ENCODE measurements at places on chromosomes 3 and 15.

GRCh38 chr3:73624821-73625665 lies at the start of gene PDZRN3:
Gene PDZRN3 (minus strand): TSS chr3:73624941.
- DNase-seq, result no peak

DNA sequence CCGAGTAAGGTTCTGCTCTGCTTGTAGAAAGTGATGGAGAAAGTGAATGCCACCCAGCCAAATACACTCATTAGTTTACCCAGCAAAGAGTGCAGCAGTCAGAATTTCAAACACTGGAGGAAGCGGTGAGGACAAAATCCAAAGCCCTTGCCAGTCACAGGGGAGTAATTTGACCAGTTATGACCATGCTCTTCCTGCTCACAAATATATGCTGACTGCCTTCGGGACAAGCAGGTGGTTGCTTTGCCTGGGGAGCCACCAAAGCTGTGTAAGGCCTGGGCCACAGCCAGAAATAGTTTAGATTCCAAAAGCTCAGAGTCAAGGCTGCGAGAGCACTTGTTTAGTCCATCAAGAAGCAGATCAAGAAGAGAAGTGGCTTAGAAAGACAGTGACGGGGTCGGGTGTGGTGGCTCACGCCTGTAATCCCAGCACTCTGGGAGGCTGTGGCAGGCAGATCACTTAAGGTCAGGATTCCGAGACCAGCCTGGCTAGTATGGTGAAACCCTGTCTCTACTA lies 51.0 kb upstream of the ATP13A3 start:
- no peak for DNase-seq

GRCh38 chr15:53581513-53581912 lies 177.9 kb downstream of the WDR72 start:
- DNase-seq, result no peak

DNA sequence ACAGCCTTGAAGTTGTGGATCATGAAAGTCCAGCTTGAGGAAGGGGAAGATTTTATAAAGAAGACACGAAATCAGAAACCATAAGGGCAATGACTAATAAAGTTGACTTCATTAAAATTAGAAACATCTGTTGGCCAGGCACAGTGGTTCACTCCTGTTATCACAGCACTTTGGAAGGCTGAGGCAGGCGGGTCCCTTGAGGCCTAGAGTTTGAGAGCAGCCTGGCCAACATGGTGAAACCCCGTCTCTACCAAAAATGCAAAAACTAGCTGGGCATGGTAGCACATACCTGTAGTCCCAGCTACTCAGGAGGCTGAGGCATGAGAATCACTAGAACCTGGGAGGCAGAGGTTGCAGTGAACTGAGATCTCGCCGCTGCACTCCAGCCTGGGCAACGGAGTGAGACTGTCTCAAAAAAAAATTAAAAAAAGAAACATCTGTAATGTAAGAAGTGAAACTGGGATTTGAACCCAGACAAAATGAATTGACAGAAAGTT lies 7.9 kb upstream of the UBXN7 start:
- DNase-seq, result no peak

DNA sequence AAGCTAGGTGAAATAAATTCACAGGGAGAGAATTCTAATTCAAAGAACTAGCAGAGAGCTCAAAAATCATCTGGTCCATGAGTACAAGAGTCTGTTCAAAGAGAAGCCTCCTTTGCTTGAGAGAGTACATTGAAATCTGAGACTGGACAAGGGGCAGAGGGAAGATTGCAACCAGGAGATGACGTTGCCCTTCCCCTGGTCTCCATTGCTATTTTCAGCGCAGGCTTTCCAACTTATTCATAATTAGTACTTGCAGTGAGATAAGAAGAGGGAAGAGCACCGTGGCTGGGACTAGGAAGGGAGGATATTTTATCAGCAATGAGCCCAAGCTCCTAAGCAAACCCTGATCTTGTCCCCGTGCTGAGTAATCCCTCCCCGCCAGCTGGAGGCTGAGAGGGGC lies 251.8 kb upstream of the RORA start:
- DNase-seq, result no peak

GRCh38 chr3:160213191-160213590 lies 12.0 kb upstream of the C3orf80 start:
- DNase-seq, result no peak

DNA sequence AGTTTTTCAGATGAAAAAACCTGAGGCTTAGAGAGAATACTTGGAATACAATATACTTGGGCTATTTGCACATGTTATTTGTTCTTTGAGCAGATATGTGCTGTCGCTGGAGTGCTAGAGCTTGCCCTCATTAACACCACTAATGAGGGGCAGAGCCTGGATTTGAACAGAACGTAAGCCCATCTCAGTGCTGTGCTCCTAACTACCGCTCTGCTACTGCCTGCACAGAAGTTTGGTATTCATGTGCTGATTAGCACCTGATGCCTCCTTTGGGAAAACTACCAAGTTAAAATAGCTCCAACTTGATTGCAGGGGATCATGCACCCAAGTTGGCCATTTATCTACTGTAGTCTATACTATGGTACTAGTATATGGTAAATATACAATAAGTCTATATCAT lies 3.6 kb downstream of the GPR87 start:
- no peak for DNase-seq

DNA sequence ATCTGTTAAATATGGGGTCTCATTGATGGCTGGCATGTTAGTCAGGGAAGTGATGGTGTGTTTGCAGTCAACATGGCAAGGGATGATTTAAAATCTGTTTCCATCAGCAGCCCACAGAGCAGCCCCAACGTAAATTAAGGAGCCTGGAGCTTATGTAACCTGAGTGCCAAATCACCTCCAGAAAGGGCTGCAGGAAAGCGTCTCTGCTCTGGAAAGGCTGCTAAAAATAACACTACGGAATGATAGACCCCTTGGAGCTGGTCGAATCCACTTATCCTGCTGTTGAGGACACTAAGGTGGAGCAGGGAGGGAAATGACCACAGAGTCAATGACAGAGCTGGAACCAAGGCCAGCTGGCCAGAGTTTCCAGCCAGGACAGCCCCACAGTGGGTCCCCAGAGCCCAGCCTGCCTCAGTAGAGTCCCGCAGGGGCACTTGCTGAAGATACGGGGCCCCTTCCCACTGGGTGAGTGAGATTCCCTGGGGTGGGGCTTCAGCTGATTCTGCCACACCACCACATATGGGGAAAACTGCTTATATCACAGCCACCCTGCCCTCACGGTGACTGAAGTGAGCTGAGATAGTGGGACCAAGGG lies 63.5 kb downstream of the EPHB1 start:
- DNase-seq, result no peak

- no peak for DNase-seq
Observed at GRCh38 chr15:78977091-78977571, 32.3 kb upstream of the CTSH start.

- no peak for DNase-seq
Observed at GRCh38 chr3:51063053-51063452, 322.0 kb upstream of the MANF start.

All from CD4-positive, alpha-beta memory T cell (primary cell).